ENCODE measurements at places on chromosomes 3 and 15.
A peak's percentile ranks its signal among the peaks of the same experiment; 100 is the strongest.

DNA sequence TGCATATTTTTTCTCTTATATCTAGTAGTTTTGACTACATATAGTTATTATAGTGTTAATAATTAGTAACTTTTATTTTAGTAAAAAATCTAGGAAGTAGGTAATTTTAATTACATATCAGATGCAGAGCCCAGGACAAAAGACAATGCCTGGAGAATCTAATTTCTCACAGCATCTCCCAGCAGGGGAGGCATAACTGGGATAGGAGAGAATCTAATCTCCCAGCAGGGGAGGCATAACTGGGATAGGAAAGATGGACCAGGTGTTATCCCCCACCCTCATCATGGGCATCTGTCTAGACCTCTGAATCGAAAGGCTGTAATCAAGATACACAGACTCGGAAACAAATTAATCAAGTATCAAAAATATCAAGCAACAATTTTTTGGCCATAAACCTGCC, 58.2 kb downstream of the OSTN start:
- DNase-seq = no peak

DNA sequence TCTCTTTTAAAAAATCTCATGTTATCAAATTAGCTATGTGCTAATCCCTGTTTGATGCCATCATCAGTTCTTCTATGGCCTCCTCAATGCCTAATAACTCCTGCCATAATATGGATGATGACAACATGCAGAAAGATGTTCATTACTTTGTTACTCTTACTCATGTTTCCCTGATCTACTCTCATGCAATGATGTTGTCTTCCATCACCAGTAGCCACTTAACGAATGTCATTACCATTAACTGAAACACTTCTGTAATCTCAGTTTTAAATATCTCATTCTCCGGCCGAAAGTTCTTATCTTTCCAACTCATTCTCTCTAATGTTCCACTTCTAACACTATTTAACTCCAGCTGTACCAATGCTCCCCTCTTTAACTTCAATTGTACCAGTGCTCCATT, 1187.7 kb downstream of the OTOL1 start:
- no peak for DNase-seq

DNA sequence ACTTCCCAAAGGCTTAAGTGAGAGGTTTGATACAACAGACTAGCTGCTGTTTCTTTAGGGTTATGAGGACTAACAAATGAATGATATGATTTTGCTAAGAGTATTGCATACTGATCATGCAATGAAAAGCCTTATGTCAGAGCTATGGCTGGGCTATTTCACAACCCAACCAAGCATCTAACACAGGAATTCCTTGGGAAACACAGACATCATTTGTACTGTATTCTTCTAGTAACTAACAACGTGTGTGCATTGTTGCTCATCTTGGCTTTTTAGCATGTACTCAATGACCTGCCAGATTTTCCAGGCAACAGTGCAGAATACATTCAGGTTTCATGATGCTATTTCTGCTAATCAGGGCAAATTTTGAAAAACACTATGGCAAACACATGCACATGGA, 19.3 kb downstream of the PDZRN3 start:
- DNase-seq = peak; percentile 30

DNA sequence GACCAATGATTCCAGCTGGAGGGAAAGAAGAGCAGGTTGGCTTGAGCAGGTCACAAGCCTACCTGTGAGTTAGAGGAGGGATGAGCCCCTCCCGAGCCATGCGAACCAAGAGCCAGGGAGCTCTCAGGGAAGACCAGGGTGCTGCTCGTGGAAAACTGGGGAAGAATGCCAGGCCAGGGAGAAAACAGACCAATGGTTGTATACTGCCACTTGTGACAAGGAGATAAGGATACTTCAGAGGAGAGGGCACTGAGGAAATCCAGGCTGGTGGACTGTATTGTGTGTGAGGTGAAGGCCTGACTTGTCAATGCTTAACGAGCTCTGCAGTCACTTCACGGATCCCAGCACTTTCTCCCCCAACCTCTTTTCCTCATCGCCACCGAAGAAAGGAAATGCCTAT, 177.7 kb downstream of the SSR3 start:
- DNase-seq = no peak

DNA sequence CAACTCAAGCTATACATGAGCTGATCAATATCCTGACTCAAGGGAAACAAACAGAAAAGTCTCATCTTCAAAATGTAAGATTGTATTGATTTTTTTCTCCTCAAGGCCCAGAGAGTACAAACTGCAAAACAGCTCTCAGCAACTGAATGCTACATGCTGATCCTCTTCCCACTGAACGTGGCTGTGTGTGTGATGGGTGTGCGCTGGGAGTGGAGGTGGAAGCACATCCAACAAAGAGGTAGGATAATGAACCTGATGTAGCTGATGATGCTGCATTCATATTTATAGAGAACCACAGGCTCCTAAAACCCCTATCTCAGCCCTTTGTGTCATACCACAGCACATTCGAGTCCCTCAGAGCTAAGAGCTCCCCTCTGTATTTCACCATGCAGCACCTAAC, 56.8 kb downstream of the GABRB3 start:
- no peak for DNase-seq

- DNase-seq = peak; percentile 85
Measured at GRCh38 chr15:31364301-31365031, 37.8 kb downstream of the KLF13 start.

GRCh38 chr3:127699416-127700300, 26.9 kb downstream of the ABTB1 start:
- DNase-seq = peak; percentile 20

- no peak for DNase-seq
Measured at GRCh38 chr3:143134471-143134870, 14.9 kb downstream of the CHST2 start.

GRCh38 chr3:45746777-45747622, 49.3 kb downstream of the SLC6A20 start:
- DNase-seq = no peak

- DNase-seq = no peak
Measured at GRCh38 chr3:1406250-1406649, 313.4 kb downstream of the CNTN6 start.

- DNase-seq = peak; percentile 59
Measured at GRCh38 chr15:43104426-43104825, 1.4 kb downstream of the UBR1 start.

GRCh38 chr15:35595656-35596055, 49.7 kb upstream of the DPH6 start:
- DNase-seq = peak; percentile 12

- DNase-seq = peak; percentile 57
Measured at GRCh38 chr3:177337541-177338331, 140.5 kb upstream of the TBL1XR1 start.

DNA sequence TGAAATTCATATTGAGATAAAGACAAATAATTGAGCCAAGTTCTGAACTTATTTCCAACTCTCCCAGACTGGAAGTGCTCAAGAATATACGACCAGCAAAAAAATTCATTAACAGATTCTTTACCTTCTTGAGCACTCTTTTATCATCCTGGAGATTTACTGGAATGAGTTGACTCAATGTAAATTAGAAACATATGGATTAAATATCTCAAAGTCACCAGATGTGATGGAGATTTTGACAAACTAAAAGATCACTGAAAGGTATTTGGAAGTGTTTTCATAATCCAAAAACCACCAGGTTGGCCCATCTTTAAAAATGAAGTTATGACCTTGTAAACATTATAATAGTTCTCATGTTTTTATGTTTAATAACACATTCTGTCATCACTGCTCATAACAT, 433.2 kb upstream of the RASGRP1 start:
- no peak for DNase-seq

GRCh38 chr3:52458031-52458760, 2.8 kb downstream of the NISCH start:
- DNase-seq = peak; percentile 60

DNA sequence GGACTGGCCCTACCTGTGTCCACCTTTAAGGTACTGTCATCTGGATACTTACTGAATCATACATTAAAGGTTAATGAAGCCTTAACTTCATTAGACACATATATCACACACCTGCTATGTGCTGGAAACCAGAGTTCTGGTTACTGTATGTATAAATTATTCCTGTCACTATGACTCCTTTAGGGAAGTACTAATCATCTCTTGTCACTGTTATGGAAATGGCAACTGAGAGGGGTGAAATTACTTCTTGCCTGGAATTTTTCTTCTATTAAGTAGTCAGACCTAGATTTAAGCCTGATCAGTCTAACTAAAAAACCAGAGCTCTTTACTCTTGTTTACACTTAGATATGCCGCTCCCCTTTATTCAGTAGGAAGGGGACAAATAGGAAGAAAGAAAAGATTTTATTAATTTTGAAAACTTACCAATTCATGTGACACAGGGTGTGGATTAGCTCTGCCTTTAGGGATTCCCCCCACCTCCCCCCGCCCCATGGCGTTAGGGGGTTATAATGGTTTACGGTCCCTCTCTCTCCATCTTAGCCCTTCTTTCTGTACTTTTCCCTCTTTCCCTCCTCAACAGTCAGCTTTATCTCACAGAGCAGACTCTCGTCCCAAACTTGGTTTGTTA, 152.5 kb downstream of the KLHL25 start:
- no peak for DNase-seq

GRCh38 chr3:30770387-30770786, 124.1 kb downstream of the GADL1 start:
- peak; percentile 88 for DNase-seq

- DNase-seq = no peak
Measured at GRCh38 chr15:73782344-73782959, 29.3 kb upstream of the INSYN1 start.

DNA sequence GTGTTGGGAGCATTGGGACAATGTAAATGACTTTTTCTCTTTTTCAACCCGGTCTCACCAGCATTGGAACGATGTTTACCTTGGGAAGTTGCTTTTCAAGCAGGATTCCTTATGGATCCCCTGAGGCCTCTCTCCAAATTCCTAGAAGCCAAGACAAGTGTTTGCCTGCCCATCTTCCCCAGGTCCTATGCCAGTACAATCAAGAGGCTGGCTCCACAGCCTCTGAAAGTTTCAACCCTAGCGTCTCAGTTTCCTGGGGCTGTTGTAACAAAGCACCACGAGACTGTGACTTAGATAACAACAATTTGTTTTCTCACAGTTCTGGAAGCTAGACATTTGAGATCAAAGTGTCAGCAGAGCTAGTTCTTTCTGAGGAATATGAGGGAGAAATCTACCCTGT, 347.2 kb upstream of the UMPS start:
- DNase-seq = peak; percentile 95

GRCh38 chr15:48965972-48966371, 2.3 kb upstream of the SHC4 start:
- DNase-seq = peak; percentile 92

DNA sequence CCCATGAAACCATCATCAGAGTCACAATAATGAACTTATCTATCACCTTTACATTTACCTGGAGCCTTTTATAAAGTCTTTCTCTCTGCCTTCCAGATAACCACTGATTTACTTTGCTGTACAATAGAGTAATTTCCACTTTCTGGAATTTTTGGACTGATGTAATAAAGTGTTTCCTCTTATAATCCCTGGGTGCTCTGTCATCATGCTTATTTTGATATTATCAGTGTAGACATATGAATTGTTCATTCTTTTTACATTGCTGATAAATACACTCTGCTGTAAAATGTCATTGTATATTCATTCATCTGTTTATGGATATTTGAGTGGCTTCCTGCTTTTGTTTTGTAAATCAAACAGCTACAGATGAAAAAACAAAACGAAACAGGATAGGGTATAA, 27.0 kb upstream of the IREB2 start:
- no peak for DNase-seq

- peak; percentile 86 for DNase-seq
Measured at GRCh38 chr3:140440446-140440845, 237.4 kb upstream of the TRIM42 start.

DNA sequence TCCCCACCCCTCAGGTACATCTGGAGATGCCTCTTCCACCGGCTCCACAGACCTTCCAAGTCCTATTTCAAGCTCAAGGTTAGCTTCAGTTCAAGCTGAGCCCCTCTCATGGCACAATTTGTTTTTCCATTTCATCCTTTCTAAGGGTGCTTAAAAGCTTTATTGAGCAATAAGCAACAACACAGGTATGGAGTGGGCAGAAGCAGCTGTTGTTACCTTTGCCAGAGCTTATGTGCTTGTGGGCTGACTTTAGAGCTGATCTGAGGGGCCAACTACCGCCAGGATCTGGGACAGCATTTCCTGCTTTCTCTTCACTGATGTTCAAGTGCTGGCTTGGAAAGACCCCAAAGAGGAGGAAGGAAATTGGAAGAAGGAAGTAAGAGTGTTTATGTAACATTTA, 140.0 kb upstream of the KLHL25 start:
- no peak for DNase-seq
